Bone marrow (tissue), 2 donors: ENCODE measurements at places on chromosomes 3 and 15.
A peak's percentile ranks its signal among the peaks of the same experiment; 100 is the strongest.

- no peak for DNase-seq
Measured at GRCh38 chr3:172726380-172726779, 15.5 kb upstream of the NCEH1 start.

DNA sequence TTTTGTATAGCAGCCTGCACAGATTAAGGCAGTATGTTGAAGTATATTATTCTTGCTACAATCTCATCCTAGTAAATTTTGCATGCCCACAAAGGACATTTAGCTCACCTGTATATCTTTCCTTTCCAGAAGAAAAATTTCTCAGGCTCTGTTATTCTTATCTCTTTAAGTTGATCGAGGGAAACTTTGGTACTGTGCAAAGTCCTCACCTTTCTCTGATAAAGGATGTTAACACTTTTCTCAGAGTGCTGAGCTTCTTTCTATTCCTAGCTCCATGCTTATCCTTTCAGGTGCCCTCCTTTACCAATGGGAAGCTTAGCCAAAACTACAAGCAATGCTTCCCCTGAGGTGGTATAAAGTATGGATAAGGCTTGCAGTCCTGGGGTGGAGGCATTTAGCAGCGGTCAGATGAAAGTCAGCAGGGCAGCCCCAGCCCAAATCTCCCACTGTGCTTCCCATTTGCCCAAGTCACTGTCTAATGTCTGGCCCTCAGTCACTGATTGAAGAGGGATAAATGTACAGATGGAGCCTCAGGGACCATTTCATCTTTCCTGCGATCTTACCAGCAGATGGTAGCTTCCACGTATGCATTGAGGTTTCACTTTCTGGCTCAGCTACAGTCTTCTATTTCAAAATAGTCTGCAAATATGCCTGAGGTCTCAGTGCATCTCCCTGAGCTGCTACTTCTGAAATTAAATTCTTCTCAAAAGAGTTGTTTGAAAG is 127.8 kb upstream of the P2RY1 start:
- no peak for DNase-seq

DNA sequence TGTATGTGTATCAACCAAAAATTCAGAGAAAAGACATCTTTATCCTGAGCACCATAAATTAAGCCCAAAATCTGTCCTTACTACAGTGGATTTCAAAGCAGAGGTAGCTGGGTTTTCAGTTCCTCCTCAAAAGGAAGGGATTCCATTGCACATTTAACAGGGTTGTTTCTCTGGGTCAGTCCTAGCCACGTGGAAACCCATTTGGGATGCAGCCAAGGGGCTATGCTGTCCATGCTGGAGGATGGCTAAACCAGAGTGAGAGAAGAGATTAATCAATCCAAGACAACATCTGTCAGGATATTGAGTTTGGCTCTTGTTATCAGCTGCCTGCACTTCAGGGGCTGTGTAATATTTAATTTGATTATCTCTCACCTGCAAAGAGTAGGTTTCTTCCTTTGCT is 28.1 kb downstream of the LSAMP start:
- no peak for DNase-seq

DNA sequence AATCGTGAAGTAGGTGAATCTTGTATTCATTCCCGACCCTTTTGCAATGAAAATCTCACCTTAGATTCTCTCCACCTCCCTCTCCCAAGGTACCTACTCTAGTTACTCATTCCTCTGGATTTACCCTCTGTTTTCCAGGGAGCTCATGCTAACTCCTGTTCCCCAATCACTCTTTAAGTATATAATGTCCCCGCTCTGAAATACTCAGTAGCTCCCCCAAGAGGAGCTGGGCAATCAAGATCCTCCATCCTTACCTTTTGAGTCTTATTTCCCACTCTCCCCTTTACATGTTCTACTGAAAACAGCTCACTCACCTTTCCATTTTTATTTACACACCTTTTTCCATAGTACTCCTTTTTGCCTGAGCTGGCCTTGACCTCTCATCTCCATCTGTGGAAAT is 599.9 kb downstream of the RBMS3 start:
- no peak for DNase-seq

DNA sequence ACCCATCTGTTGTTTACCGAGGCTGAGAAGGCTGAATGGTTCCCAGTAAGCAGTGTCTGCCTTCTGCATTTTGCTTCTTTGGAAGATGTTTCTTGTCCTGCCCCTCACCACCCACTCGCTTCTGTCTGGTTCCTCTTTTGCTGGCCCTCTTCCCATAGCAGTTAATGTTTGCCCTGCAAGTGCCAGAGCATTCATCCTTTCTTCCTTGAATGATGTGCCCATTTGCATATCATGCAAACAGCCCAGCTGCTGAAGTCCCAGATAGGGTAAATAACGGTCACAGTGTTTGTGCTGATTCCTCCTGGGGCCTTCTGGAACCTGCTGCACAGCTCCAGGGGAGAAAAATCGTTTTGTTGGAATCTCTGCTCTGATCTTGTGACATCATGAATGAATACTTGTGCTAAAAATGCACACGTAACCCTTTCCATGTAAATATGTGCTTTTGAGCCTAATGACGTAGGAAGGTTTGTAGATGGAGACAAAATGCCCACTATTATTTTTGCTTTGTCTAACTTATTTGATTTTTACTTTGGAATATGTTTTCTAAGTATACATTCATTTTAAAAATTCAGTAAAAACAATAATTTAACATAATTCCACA is 381.0 kb downstream of the SOX2 start:
- DNase-seq: no peak

DNA sequence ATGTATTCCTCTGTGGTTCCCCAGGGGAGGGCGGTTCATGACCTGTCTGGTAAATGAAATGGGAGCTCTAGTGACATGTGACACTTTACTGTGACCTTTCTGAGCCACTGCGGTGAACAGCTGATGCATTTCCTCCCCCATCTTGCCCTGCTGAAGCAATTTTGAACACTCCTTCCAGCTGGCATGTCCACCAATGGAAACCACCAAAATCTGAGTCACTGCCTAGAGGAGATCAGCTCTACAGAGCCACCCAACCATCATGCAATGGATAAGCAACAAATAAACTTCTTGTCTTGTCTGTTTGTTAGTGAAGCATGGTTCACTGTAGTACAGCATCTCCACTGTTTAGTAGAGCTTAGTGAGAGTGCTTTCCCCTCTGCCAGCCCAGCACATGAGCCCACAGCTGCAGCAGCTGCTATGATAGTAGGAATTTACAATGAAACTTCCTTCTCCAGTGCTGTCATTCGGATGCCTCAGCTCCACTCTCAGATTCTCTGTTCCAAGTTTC is 479.4 kb downstream of the NTRK3 start:
- DNase-seq: no peak

- no peak for DNase-seq
Measured at GRCh38 chr3:141575879-141576743, 89.3 kb downstream of the RASA2 start.

- DNase-seq: no peak
Measured at GRCh38 chr3:106191211-106191610, 322.4 kb upstream of the CBLB start.

GRCh38 chr3:107675233-107675900 is 152.6 kb downstream of the BBX start:
- DNase-seq: no peak

- DNase-seq: no peak
Measured at GRCh38 chr3:150975992-150976368, 3.5 kb upstream of the CLRN1 start.

DNA sequence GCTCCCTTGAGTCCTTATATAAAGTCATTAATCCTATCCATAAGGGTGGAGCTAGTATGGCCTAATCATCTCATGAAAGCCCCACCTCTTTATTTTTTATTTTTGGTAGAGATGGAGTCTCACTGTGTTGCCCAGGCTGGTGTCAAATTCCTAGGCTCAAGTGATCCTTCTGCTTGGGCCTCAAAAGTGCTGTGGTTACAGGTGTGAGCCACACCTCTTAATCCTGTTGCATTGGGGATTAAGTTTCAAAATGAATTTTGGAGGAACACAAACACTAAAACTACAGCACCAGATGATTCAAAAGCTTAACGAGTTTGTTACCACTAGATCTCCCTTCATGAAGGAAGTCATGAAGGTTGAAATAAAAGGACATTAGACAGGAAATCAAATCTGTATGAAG is 27.7 kb downstream of the RAB7A start:
- DNase-seq: no peak

- no peak for DNase-seq
Measured at GRCh38 chr3:44771424-44772098, 10.0 kb downstream of the KIF15 start.

- no peak for DNase-seq
Measured at GRCh38 chr3:180683816-180684215, 4.5 kb upstream of the CCDC39 start.

DNA sequence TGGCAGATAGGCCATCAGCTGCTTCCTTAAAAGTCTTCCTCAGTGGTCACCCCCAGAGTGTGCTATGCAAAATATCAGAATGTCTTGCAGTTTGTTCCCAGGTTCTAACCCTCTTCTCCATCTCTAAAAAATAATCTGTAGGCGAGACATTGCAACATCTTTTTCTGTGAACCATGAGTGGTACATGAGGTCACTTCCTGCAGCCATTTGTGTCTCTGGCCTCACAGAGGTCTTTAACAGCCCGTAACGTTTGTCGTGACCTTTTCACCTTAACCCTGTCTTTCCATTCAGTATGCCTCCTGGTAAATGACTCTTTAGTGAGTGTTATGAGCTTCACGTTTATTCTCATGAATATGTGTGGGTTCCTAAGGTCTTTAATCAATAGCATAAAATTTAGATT is 145.4 kb downstream of the KLHL25 start:
- DNase-seq: no peak

GRCh38 chr15:50219820-50220219 is 37.8 kb downstream of the SLC27A2 start:
- no peak for DNase-seq

DNA sequence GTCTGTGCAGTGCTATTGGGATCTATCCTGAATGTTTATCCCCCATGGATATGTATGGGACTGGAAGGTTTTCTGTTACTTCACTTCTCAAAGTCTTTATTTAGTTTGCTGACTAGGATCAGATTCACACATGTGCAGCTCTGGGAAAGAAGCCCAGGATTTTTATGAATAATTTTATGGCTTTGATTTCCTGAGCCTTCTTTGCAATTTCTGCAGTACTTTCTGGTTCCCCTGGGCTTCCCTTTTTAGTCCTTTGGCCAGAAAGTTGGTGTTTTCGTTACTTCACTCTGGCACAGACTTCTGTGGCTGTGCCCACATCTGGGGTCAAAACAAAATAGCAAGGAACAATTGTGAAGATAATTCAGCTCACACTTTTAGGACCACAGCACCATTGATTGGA is 721.0 kb downstream of the OTOL1 start:
- DNase-seq: no peak

- no peak for DNase-seq
Measured at GRCh38 chr3:136078421-136079364, 113.2 kb downstream of the PPP2R3A start.

- DNase-seq: no peak
Measured at GRCh38 chr3:34995796-34996430, 643.4 kb upstream of the ARPP21 start.

- no peak for DNase-seq
Measured at GRCh38 chr15:60520013-60520824, 41.3 kb upstream of the ICE2 start.

DNA sequence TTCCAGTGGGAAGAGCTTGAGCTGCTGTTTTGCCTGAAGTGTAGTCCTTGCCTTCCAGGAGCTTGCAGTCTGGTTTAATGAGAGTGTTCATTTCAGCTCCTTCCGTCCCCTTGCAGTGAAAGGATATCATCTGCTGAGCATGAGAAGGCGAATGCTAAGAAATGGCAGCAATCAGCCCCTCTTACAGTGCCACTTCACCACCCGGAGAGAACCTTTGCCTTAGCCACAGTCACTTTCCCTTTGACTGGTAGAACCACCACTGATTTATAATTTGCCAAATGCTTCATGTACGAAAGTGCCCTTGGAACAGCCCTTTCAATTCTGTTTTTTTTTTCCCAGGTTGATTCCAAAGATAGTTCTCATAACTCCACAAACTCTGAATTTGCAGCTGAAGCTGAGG is 11.5 kb downstream of the TATDN2 start:
- DNase-seq: no peak

GRCh38 chr15:85869124-85869523 is 74.4 kb upstream of the KLHL25 start:
- no peak for DNase-seq

DNA sequence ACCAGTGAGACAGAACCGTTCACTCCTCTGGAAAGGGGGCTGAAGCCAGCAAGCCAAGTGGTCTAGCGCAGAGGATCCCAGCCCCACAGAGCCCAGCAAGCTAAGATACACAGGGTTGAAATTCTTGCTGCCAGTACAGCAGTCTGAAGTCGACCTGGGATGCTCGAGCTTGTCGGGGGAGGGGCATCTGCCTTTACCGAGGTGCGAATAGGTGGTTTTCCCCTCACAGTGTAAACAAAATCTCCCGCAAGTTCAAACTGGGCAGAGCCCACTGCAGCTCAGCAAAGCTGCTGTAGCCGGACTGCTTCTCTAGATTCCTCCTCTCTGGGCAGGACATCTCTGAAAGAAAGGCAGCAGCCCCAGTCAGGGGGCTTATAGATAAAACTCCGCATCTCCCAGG is 11.4 kb downstream of the CEP97 start:
- DNase-seq: no peak

GRCh38 chr3:127172211-127172610 is 20.7 kb upstream of the PRR23E start:
- no peak for DNase-seq

- peak; percentile 11 for DNase-seq
Measured at GRCh38 chr15:89105147-89105546, 16.9 kb downstream of the ABHD2 start.

DNA sequence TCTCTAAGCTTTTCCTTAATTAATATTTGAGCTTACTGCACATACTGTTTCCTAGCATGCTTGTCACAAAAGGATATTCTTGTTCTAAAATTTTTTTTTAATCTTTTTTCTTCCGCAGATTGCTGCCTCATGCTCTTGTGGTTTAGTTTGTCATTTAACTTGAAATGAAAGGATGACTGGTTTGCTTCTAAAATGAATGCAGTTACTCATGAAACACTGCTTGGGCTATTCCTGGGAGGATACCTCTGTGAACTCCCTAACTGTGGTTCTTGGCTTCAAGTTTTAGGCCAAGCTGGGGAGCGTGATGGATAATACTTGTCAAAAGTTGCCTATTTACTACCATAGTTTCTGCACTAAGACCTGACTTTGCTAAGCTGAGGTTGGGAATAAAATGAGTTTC is 64.0 kb downstream of the USP13 start:
- DNase-seq: no peak

DNA sequence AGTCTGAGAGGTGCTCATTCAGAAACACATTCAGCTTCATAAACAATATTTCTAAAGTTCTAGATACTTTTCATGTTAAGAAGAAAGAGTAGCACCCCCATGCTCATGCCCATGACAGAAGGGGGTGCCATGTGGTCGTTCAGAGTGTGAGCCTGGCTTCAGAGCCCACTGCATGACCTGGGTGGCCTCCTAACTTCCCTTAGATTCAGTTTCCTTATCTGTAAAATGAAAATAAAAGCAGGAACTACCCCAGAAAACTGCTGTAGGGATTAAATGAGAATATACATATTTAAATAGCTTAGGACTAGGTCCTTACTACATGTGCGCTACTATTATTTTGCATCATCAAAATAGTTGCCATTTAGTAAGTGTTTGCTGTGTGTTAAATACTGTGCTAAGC is 69.2 kb downstream of the ABHD5 start:
- DNase-seq: no peak
